ENCODE measurements at places on chromosomes 3 and 15. TPM values are rescaled to one million over a fixed set of nuclear protein-coding genes. Genes with fewer than 3 reads are reported as not detected.

DNA sequence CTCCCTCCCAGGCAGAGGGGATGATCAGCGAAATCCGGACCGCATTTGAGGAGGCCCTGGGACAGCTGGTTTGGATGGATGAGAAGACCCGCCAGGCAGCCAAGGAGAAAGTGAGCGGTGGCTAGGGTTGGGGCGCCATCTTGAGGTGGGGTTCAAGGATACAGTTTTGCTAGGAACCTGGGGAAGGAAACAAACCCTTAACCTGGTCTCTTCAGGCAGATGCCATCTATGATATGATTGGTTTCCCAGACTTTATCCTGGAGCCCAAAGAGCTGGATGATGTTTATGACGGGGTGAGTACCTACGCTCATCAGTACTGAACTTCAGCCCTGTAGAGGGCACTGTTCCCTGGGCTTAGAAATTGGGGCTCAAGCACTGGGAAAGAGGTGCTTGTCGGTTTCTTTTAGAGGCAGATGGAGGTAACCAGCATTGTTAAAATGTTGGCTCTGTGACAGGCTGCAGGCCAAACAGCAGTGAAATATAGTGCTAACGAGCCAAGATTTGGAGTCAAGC lies 9.6 kb upstream of the PSMD2 start:
- DNase-seq = peak; percentile 58

- DNase-seq = no peak
Observed at GRCh38 chr15:61128896-61129295, 100.2 kb downstream of the RORA start.

DNA sequence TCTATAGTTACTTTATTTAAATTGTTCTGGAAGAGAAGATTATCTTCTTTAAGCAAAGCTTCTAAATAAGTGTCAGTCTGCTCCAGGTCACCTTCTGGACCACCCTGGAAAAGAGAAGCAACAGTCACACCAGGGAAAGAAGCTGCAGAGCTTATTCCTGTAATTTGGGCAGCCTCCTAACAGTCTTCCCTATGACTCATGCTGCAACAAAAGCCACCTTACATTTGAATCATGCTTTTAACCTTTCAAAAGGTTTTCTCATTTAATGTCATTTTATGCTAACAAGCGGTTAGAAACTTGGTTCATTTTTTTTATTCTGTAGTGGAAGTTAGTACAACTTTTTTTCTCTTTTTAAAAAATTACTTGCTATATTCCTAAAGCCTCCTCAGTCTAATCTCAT lies 5.3 kb upstream of the GUCA1C start:
- no peak for DNase-seq

DNA sequence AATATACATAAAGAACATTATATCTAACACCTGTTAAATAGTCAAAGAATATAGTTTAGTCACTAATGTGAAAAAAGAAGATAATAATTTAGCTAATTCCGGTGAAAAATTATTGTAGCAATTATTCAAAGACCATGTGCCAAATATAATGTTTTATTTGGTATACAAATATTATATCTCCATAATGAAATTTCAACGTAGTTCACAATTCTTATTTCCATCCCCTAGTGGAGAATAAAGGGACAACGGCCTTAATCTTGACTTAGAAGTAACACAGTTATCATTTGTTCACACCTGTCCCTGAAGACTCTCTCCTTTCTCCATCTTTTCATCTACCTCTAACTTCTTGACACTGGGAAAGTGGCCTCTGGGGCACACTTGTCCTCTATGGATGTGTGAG lies 213.4 kb downstream of the ERC2 start:
- no peak for DNase-seq

- no peak for DNase-seq
Observed at GRCh38 chr3:72641684-72642083, 206.6 kb downstream of the SHQ1 start.

DNA sequence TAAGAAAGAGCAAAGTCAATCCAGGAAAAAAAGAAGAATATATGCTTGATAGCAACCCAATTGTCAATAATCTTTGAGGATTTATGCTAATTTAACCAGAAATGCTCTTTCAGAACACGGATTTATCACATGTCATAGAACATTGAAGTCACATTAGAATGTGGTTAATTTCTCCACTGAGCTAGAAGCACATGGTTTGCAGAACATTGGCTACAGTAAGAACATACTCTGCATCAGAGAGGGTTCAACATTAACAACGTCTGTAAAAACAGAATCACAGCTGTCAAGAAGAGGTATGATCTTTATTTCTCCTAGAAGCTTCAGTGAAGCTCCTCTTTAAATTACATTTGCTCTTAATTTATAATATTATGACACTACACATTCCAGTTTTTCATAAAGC lies 619.7 kb upstream of the AGTR1 start:
- no peak for DNase-seq

DNA sequence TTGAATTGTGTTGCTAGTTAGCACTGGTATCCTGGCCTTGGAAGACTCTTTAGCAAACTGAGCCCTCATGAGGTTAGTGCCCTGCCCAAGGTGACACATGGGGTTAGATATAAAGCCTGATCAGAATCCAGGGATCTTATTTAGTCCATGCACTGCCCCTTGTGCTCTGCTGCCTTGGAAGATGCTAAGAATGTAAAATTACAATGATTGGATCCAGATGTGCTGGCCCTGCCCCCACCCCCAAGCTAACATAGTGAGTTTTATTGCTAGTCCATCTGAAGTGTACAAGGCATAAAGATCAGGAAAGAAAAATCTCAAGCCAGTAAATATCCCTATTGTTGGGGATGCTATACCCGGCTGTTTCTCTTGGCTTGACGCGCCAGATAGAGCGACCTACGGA lies 248.1 kb upstream of the C2CD4B start:
- DNase-seq = no peak

GATA2 gene
- total RNA-seq = 14.9 TPM

- peak; percentile 91 for DNase-seq
Observed at GRCh38 chr3:41117398-41117870, 81.9 kb upstream of the CTNNB1 start.

GRCh38 chr3:39267631-39268548 lies 11.9 kb downstream of the CX3CR1 start:
- no peak for DNase-seq

IL5RA gene
- total RNA-seq = not detected

DNA sequence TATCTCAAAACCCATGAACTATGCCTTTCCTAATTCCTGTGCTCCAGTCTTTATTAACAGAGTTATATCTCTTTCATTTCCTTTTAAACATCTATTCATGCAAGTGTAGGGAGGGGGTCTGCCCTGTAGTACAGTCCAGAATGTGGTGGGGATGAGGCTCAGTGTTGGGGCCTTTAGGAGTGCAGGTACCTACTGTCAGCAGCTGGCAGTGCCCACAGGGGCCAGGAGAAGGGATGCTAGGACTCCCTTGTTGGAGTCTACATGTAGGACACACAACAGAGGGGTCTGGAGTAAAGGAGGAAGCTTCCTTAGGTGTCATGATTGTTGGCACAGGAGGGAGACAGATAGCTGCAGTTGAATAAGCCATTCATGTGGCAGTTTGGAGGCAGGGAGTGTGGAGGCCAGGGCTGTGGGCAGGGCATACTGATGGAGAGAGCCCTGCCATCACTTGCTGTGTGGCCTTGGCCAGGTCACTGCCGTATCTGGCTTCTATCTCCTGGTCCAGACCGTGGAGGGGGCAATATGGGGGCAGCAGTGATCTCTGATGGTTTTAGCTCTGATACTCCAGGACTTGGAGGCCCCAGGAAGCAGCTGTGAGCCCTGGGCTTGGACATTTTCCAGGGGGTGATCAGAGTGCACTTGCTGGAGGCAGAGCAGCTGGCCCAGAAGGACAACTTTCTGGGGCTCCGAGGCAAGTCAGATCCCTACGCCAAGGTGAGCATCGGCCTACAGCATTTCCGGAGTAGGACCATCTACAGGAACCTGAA lies 29.5 kb downstream of the ESYT3 start:
- no peak for DNase-seq

GMNC gene
- total RNA-seq = not detected

EFCC1 gene
- total RNA-seq = 2.8 TPM

LRRC3B gene
- not detected for total RNA-seq

GP5 gene
- total RNA-seq = not detected

B4GALT4 gene
- total RNA-seq = 25.8 TPM

PRSS50 gene
- not detected for total RNA-seq

- DNase-seq = no peak
Observed at GRCh38 chr3:27885641-27886040, 163.5 kb upstream of the EOMES start.

PTX3 gene
- total RNA-seq = 10.5 TPM

DAZL gene
- not detected for total RNA-seq

GRCh38 chr3:110343945-110344344 lies 727.7 kb upstream of the NECTIN3 start:
- no peak for DNase-seq

CHRM5 gene
- not detected for total RNA-seq
